Liver (tissue), 10 donors: ENCODE measurements at places on chromosomes 1 and 21. TPM values are rescaled to one million over a fixed set of nuclear protein-coding genes. Genes with fewer than 3 reads are reported as not detected.
A peak's percentile ranks its signal among the peaks of the same experiment; 100 is the strongest.

DNA sequence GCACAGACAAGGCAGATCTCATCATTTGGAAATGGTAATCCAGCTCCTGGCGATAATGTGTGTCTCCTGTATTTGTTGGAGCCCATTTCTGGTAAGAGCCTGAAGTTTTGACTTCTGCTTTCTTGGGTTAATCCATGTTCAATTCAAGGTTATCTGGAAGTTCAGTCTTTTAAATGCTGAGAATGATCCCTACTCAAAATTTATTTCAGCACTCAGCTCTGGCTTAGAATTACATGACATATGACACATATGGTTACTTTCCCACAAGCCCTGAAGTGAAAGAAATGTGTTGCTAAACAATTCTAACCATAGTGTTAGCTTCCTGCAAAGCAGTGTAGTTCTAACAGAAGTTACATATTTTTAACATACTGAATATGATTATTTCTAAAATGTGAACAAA is 2.7 kb downstream of the PTGFR start:
- no peak for DNase-seq

DNA sequence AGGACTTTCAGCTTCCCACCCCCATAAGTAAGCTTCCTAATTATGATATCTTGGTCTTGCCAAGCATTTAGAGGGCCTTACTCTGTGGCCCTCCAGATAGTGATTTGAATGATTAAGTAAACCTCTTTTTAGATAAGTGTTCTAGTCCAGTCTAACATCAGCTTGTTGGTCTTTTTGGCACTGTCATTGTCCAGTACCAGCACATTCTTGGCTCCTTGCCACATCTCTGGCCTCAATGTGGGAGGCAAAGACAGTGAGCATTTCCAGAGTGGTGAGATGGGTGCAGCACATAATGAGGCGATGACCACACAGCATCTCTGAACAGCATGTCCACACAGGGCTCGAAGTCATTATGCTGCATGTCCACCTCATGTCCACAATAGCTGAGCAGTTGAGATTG is 6.1 kb downstream of the CAPZA1 start:
- peak; percentile 37 for DNase-seq

- DNase-seq: no peak
These were observed 862.7 kb downstream of the NCAM2 start for GRCh38 chr21:21860888-21861287.

DNA sequence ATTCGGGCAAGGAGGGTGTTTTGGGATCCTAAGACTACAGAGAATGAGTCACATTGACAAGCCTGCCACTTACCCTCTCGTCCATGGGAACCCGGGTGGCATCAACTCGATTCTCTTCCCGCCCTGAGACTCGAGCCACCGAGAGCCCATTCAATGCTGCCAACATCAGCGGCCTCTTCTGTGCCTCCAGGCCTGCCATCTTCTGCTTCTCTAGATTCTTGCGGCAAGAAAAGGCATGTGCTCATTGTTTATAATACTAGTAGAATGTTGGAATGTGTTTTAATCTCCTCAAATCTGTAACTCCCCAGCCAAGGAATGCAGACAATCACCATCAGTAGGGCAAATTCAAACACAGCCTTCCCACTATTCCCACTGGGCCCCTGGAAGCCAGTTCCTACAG is 96.9 kb downstream of the SMYD2 start:
- no peak for DNase-seq

Gene PLPPR5
- not detected for total RNA-seq

Gene TNFRSF8
- total RNA-seq: 0.08 TPM

DNA sequence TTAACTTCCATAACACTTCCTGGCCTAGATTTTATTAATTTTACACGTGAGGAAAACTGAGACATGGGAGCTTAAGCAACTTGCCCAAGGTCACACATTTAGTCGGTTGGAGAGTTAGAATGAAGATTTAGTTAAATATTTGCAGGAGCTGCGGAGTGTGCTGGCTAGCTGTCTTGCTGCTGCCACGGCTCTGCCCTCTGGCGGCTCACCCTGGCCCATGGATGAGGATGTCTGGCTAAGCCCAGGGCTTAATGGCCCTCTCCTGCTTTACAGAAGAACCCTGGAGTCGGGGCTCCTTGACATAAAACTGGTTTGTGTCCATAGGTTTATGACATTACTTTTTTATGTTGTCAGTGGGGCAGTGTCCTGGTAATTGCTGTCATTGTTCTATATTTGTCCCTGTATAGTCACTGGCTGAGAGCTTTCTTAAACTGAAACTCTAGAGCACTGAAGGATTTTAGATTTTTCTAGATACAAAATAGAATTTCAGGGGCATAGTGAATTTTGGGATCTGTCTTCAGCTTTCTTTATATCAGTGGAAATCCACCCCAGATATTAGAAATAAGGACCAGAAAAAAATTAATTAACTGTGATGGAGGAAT is 88.9 kb upstream of the WLS start:
- peak; percentile 55 for DNase-seq

DNA sequence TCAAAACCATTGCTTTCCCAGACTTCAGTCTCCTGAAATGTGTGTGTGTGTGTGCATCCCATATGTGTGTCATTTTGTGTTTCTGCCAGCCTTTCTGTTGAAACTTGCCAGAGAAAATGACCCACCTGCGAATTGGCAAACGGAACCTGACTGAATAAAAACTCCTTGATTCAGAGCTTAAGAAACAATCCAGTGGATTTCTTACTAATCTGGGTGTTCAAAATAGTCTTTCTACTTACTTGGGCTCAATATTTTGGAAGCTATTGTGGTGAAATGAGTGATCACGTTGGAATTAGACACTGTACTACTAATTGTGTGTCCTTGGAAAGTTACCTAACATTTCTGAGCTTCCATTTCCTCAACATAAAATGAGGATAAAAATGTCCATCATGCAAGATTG is 138.9 kb upstream of the ERG start:
- no peak for DNase-seq

DNA sequence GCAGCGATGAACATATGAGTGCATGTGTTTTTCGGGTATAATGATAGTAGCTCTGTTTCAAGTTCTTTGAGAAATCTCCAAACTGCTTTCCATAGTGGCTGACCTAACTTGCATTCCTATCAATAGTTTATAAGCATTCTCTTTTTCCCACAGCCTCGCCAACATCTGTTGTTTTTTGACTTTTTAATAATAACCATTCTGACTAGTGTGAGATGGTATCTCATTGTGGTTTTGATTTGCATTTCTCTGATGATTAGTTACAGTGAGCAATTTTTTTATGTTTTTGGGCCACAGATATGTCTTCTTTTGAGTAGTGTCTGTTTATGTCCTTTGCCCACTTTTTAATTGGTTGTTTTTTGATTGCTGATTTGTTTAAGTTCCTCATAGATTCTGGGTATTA is 10.6 kb upstream of the RUNX1 start:
- DNase-seq: no peak

DNA sequence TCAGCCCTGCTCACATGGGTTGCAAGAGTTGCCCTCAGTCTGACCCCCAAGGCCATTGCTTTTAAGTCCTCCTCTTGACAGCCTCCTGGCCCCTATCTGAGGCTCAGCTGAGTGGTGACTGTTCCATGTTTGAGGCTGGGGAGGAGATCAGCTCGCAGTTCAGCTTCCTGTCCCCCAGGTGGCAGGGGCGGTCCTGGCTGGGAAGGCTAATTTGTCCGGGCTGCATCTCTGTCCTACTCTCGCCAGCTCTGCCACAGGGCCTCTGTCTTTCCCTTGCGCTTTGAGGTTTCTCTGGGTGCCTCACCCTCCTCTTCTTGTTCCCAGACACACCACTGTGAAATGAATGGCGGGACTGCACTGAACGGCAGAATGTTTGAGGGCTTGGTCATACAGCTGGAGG is 157.3 kb downstream of the KCNJ6 start:
- no peak for DNase-seq

Gene CASQ1
- not detected for total RNA-seq

Gene DPM3
- 62.4 TPM for total RNA-seq

Gene MDM4
- total RNA-seq: 56.5 TPM

Gene MRPS6
- total RNA-seq: 12.1 TPM

- DNase-seq: peak; percentile 82
These were observed 13.6 kb upstream of the FAM110D start for GRCh38 chr1:26145041-26145959.

DNA sequence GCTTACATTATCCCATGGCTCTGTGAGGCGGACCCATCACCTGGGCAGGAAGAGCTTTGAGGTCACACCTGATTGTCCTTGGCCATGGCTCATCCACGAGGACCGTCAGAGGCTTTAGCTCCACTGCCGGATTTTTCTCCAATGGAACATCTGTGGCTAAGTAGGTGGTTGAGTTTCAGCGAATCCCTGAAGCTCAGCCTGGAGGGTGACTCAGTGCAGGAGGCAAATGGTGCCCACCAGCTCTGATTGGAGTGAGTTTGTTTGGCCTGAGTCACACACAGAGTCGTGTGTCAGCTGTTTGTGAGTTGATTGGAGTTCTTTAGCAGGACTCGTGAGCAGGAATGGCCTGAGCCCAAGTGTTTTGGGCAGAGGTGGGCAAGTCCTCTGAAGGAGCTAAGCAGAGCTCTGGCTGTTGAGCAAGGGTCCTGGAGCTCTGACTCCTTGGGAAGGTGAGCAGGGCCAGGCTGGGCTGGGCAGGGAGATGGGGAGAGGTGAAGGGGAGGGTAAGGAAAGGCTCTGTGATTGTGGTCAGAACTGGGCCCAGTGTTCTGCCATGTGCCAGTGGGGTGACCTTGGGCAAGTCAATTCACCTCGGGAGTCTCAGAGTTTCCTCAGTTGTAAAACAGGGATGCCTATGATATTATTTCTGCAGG is 2.0 kb downstream of the SLC6A17 start:
- no peak for DNase-seq

Gene SLAMF9
- 0.25 TPM for total RNA-seq

DNA sequence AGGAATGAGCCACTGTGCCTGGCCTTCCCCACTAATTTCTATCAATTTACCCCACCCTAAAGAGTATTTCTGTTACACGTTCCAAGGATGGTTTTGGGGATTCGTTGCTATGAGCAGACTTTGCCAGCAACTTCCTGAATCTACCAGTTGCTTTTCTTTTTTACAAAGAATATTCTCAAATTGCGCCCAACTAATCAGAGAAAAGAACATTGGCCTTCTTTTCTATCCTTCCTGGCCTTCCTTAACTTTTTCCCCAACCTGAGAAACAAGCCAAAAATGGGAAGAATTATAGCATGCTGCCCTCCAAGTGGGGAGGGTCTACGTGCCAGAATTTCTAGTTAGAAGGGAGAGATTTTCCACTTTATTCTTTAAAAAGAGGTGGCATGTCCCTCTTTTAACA is 44.9 kb upstream of the SLC45A1 start:
- DNase-seq: no peak

Gene SPRR2A
- total RNA-seq: not detected

Gene ST6GALNAC5
- 0.17 TPM for total RNA-seq
